ENCODE measurements at places on chromosomes 2 and 18. TPM values are rescaled to one million over a fixed set of nuclear protein-coding genes. Genes with fewer than 3 reads are reported as not detected.

LRATD1 gene
- under 0.01 TPM for total RNA-seq

SLC9A2 gene
- not detected for total RNA-seq

PRKAG3 gene
- under 0.01 TPM for total RNA-seq

GAL3ST2 gene
- total RNA-seq: 0.85 TPM

LOXHD1 gene
- not detected for total RNA-seq

Data from regular cardiac myocyte (primary cell).